ENCODE measurements at places on chromosomes 1 and 21. TPM values are rescaled to one million over a fixed set of nuclear protein-coding genes. Genes with fewer than 3 reads are reported as not detected.

The HHAT gene
- 6.9 TPM for total RNA-seq

The TRPM2 gene
- total RNA-seq: 1.6 TPM

DNA sequence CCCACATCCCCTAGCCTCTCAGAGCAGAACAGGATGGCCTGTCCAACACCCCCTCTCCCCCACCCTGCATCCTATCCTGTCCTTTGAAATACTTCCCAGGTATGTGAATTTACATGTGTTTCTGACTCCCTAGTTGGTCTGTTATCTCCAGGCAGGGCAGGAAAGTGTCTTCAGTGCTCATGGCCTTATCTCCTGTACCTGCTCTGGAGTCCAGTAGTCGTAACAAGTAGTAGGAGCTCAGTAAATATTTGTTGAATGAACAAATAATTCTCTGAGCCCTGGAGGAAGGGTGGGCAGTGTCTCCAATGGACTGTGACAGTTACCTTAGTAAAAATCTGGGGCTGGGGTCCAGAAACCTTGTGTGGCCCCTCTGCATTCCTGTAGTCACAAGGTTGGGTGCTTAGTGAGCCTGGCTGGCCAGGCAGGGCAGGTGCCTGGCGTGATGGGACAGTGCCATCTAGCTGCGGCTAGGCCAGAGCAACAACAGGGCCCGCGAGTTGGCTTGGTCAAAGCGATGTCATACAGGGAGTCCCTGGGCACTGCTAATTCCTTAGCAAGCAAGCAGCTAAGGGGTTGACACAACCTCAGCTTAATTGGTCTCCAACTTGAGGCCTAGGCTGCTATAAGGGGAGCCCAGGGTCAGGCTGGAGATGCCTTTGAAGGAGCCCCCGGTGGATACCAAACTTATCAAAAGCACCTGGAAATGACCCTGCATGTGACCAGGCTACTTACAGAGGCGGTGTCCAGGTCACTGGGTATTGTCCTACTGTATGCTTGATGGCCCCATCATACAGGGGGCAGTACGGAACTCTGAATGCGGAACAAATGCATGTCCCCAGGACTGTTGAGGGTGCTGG, 89.0 kb upstream of the PPM1J start:
- peaks cover 7% of the 10 kb centered on the region for H3K4me1 ChIP-seq
- DNase-seq: peak; percentile 95
- H3K27me3 ChIP-seq: no peaks in the 10 kb centered on the region
- H3K36me3 ChIP-seq: peaks cover 3% of the 10 kb centered on the region

DNA sequence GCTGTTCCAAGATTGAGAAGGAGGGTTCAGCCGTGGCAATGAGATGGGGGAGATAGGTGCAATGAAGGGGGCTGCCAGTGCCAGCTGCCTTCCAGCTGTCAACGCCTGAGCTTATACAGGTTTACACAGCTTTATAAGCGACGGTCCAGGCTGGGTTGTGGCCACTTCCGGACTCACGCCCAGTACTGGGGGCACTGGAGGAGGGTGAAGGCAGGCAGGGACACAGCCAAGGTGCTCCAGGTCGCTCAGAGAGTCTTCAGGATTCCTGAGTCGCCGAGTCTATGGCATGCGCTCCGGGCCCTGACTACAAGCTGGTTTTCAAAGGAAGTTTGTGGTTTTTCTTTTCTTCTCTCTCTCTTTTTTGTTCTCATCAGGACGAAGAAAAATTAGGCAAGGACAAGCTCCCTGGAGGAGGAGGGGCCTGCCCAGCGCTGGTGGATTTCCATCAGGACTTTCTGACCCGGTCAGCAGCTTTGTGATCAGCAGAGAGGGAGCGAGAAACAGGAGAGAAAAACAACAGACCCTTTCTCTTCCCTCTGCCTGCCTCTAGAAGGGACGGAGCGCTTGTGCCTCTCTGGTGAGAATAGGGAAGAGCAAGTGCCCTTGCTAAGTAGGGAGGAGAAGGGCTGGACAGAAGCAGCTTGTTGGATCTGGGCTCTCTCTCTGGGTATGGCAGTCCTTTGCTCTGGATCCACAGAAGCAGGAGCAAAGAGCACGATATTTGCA, at the start of gene MINDY1:
TSS of gene MINDY1 (minus strand) at position 576 of the 726 bp plus-strand sequence. CDS start 4,285 bp downstream, outside the sequence.
- H3K4me3 ChIP-seq: peak within 1 kb of the TSS; percentile 97
- DNase-seq: peak; percentile 91
- H3K27ac ChIP-seq: peak within 1 kb of the TSS; percentile 88
- no peaks in the 10 kb centered on the region for H3K36me3 ChIP-seq
- H3K4me1 ChIP-seq: peaks cover 9% of the 10 kb centered on the region

- H3K27me3 ChIP-seq: peaks cover 18% of the 10 kb centered on the region
- H3K4me1 ChIP-seq: peaks cover 3% of the 10 kb centered on the region
- DNase-seq: no peak
- no peaks in the 10 kb centered on the region for H3K36me3 ChIP-seq
- H3K4me3 ChIP-seq: no peak overlapping the region
These were observed 5.8 kb upstream of the LORICRIN start for GRCh38 chr1:153253693-153254092.

The HSPA13 gene
- total RNA-seq: 87.2 TPM

The CELA2B gene
- not detected for total RNA-seq
